ENCODE measurements at places on chromosomes 16 and 17.

DNA sequence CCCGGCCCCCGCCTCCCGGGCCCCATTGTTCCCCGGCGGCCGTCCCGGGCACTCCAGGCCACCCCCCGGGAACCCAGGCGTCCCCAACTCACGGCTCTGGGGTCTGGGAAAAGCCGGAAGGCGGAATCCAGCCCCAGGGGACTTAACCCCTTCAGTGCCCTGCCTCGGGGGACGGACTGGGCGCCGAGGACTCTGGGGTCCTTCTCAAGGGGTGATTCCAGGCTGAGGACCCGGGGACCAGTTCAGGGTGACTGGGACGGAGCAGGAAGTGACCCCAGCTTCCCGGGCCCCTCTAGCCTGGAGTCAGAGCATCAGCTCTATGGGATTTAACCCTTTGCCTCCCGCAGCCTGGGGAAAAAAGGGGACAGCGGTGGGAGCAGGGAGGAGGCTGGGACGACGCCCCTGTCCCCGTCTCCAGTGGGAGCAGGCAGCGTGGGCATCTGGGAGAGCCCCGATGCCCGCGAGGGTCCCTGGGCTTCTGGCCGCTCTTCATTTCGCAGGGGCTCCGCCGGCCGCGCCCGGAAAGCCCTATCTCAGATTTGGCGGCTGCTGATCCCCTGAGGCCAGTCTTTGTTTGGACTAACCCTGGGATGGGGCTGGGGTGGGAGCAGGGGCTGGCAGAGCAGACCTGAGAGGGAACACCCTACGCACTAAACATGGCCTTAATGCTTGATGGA is at the start of gene ZNF629:
Gene ZNF629, minus strand, starts transcription at position 270 of the 677 bp plus-strand sequence. CDS start 2,723 bp downstream, outside the sequence.
- peak; percentile 76 for DNase-seq

DNA sequence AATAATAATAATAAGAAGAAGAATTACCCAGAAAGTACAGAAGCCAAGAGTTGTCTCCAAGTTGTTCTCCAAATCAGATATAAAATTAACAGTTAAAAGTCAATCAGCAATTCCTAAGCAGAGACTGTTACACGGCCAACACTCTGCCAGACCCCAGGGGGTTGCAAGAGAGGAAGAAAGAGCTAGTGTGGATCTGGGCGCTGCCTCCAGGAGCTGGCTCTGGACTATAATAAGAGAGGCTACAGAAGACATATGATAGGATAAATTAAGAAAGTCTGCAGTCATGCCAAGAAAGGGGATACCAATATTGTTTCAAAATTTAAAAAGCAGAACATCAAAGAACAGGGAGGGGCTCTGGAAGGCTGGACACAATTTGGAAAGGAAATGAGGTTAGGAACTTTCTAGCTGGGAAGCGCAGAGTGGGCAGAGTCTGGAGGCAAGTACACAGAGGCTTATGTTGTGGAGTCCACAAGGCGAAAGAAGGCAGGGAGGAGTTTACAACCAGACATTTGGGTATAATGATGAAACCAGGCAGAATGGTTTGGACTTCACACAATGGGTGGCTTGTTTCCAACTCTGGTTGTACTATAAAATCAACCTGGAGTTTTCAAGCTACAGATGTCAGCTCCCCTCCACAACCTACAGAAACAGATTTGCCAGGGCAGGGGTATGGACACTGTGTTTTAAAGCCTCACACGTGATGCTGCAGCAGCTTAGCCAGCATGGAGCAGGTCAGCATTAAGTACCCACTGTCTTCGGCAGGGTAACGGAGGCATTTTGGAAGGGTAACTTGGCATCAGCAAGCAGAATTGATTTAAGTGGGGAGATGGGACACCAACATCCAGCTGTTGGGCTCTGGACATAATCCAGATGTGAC is 49.4 kb downstream of the SLC39A11 start:
- no peak for DNase-seq

- DNase-seq, result peak; percentile 70
Measured at GRCh38 chr17:48545022-48545375, at the start of gene HOXB2. TSS of gene HOXB2 (minus strand) at chr17:48545109. CDS start at chr17:48544911, 198 bp downstream.

- no peak for DNase-seq
Measured at GRCh38 chr17:77449908-77450741, 309.4 kb downstream of the SEC14L1 start.

GRCh38 chr17:56309897-56310296 is 156.6 kb downstream of the ANKFN1 start:
- DNase-seq, result no peak

DNA sequence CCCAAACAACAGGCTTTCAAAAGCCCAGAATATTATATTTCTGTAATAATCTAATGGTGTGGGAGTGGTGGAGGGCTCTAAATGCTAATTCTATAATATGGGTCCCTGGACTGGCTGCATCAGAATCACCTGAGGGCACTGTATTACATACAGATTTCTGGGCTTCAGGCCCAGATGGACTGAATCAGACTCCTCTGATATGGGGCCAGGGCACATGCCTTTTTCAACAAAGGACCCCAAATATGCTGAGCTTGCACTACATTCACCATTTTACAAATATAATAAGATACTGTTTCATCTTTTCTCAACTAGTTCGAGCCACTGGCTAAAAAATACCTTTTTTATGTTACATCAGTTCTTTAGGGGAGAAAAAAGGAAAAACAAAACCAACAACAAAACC is 309.7 kb downstream of the MAP2K6 start:
- DNase-seq, result no peak

DNA sequence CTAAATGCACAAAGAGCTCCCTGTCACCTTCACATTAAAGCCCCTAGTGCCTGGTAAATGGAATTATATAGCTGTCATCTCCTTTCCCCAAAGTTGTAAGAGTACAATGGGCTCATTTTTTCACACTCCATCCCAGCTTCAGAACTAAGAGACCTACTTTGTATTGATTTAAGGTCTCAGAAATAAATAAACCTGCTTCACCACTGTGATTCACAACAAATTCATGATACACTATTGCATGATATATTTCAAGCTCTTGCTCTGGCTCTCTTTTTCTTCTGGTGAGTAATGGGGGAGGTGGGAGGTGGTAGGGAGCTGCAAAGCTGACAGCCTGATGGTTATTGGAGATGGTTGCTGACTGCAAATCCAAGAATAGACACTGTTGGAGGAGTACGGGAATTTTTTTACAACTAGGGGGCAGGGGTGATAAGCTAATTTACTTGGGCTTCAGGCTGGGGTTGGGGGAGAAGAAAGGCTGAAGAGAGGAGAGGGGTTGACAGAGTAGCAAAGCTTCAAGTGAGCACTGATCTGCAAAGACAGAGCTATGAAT is 189.9 kb downstream of the AATF start:
- DNase-seq, result no peak

GRCh38 chr16:19245326-19245925 is 40.1 kb upstream of the CLEC19A start:
- DNase-seq, result peak; percentile 97

DNA sequence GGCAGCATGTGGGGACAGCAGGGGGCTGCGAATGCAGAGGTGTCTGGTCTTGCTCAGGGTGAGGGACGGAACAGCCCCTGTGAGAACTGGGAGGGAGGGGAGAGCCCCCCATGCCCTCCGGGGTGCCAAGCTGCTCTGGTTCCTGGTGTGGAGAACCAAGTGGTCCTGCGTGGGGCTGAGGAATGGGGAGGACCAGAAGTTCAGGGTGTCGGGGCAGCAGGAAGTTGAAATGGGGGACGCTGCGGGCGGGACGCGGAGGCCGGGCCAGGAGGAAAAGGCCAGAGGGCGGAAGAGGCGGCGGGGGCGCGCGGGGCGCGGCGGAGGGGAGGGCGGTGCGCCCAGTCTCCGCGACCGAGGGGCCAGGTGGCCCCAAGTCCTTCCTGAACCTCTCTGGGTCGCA is 3.6 kb downstream of the ALDH3A1 start:
- DNase-seq, result no peak

DNA sequence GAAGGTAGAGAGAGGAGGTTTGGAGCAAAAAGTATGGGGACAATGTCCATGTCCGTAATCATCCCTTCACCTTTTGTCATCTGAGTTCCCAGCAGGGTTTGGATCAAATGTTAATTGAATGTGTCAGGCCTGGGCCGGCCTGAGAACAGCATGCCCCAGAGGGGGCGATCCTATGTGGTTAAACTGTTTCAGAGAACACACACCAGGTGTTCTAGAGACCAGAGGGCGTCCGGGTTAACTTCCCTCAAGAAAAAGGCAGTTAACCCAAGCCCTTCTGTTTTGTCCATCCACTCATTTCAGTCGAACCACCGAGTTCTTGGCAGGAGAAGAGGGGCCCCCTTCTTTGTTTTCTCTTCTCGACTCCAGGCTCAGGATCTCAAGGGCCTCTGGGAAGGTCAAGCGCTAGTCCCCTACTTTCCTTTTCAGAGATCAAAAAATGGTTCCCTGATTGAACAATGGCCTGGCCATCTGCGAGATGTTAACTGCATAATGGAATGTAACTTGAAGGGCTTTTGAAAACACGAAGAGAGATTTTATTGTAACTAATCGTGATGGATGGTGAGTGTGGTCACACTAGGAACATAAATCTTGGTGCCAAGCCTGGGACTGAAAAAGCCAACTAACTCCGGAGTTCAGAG is 142.5 kb downstream of the IRX3 start:
- DNase-seq, result no peak

DNA sequence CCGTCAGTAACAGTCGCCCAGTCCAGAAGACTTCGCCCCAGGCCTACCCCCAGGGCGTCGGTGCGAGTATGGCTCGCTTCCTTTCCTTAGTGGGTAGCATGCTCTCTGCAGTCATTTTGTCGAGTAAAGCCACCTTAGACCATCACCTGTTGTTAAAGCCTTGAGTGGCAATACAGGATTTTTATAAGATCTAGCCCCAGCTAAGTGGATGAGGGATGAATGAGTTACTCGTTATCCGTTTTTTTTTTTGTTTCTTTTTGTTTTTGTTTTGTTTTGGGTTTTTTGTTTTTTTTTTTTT is 322 bp upstream of the KLHL11 start:
- DNase-seq, result no peak

GRCh38 chr17:64920026-64920418 is 744 bp upstream of the LRRC37A3 start:
- DNase-seq, result no peak

- no peak for DNase-seq
Measured at GRCh38 chr16:89341697-89342694, 124.5 kb downstream of the ZNF778 start.

DNA sequence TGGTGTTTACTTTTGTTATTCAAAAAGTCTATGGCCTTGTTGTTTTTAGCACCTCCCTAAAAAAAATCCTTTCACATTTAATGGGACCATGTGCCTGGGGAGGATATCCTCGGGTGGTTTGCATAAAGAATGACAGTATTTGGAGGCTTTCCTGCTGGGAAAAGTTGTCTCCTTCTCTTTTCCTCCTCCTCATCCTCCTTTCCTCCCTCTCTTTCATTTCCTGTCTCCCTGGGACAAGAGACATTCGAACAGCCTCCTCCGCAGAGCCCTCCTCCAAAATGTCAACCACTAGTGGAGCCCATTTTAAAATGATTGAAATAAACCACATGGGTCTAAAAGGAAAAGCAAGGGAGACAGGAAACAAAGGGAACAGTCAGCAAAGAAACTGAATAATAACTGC is 67.4 kb downstream of the MYH13 start:
- DNase-seq, result no peak
